Omental fat pad (tissue), 4 donors: ENCODE measurements at places on chromosomes 12 and 14. TPM values are rescaled to one million over a fixed set of nuclear protein-coding genes. Genes with fewer than 3 reads are reported as not detected.

GRCh38 chr14:90777830-90778485, 38.3 kb downstream of the TTC7B start:
- no peak for DNase-seq

DNA sequence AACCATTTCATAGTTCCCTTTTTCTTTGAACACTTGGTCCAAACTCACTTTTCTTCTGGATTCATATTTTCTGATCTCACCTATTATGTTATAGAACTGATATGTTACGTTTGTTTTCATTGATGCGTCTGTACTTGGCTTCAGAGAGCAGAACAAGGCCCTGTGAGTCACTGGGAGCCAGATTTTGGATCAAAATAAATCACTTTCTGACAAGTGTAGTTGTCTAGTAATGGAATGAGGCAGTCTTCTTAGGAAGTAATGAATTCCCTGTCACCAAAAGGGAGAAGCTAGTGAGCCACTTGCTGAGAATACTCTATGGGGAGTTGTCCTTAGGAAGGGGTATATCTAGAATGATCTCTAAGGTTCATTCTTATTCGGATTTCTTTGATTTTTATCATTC, 10.2 kb downstream of the BICD1 start:
- no peak for DNase-seq

DNA sequence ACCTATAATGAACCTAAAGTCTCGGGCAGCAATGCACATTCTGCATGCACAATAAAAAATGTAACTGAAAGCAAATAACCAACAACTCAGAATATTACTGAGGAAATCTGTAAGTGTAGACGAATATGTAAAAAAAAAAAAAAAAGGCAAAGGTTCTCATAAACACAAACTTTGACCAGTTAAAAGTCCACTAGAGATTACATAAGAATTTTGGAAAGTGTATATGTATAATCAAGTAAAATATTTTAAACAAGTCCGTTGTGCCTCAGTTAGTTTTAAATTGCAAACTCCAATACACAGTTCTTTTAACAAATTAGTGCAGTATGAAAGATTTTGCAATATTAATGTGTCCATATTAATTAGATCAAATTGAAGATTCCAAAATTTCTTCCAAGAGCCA, 35.3 kb upstream of the PAPOLA start:
- DNase-seq: no peak

GRCh38 chr12:112107306-112108201, 1.0 kb downstream of the NAA25 start:
- DNase-seq: peak; percentile 36

- no peak for DNase-seq
These were observed 773.7 kb downstream of the BCL11B start for GRCh38 chr14:98498019-98498885.

The MYF5 gene
- not detected for total RNA-seq

The OASL gene
- total RNA-seq: 5.6 TPM

GRCh38 chr12:106247674-106248311, at the start of gene CKAP4:
CKAP4 (minus strand) TSS chr12:106248020; CDS start chr12:106247851, 169 bp downstream.
- no peak for DNase-seq

DNA sequence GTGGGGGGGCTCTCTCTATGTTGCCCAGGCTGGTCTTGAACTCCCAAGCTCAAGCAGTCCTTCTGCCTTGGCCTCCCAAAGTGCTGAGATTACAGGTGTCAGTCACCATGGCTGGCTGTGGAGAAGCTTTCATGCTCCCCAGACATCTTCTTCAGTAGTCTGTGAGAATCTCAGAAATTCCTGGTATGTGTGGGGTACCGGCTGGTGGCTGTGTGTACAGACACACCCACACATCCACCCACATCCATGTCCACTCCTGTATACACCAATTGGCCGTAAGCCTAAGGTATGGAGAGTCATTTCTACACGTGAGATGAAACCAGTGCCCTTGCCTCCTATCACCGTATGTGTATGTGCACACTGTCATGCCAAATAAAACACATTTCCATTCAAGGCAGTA, 27.8 kb downstream of the GPRC5D start:
- DNase-seq: no peak

The GPR68 gene
- 0.19 TPM for total RNA-seq

- no peak for DNase-seq
These were observed 432.9 kb downstream of the ZFP36L1 start for GRCh38 chr14:68359837-68360552.

GRCh38 chr12:124170760-124171159, 124.1 kb upstream of the RFLNA start:
- DNase-seq: no peak

- DNase-seq: no peak
These were observed 277.7 kb downstream of the VRK1 start for GRCh38 chr14:97074856-97075255.

- DNase-seq: no peak
These were observed 44.1 kb upstream of the EML1 start for GRCh38 chr14:99749142-99749541.

The AP4S1 gene
- total RNA-seq: 5.0 TPM

The CAPZA3 gene
- total RNA-seq: not detected

DNA sequence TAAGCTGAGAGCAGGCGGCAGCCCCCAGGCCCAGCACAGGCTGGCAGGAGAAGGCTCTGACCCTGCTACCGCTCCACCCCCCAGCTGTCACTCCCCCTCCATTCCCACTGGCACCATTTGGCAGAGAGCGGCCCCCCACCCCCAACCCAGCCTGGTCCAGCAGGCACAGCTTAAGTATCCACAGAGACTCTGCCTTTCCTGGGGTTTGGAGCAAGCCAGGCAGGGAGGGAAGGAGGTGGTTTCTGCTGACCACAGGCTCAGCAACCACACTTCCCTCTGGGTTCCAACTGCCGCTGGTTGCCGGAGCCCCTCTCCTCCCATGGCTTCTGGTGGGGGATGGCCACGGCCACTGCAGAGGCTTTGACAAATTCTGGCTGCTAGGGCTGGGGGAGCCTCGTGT, 30.5 kb upstream of the CCND2 start:
- no peak for DNase-seq

DNA sequence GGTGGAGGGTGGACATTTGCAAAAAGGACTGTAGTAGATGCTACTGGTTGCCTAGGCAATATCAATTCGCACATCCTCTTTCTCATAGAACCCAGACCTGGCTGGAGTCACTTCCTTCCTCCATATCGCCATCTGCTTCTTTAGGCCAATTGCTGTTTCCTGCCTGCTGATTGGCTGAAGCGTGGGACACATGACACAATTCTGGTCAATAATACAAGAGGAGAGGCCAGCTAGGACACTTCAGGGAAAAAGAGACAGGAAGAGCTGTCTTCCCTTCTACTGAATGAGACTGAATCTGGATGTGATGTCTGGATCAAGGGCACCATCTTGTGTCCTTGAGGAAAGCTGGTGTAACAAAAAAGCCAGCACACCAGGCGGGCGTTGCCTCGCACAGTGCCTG, 53.8 kb downstream of the TRPV4 start:
- DNase-seq: no peak

- DNase-seq: no peak
These were observed 20.7 kb downstream of the KRT85 start for GRCh38 chr12:52346593-52346992.

GRCh38 chr14:90518069-90518940, 121.5 kb downstream of the CALM1 start:
- DNase-seq: no peak

DNA sequence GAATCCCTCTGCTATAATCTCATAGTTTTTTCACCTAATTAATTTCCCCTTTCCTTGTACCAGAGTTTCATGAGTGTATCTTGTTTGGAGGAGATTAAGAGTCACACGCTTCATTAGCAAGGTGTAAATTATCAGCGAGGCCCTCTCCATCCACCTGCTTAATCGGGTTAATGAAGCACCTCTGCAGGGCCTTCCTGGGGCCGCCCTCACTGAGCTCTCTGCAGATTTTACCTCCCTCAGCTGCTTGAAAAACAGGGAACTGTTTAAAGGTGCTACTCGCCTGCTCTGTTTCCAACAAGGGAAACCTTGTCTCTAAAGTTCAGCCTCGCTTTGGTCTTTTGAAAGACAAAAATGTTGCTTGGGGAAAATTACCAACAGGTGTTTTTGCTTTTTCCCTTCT, 35.8 kb downstream of the OTX2 start:
- DNase-seq: no peak

The KLHDC1 gene
- total RNA-seq: 2.9 TPM

- DNase-seq: no peak
These were observed 477.8 kb upstream of the SEL1L start for GRCh38 chr14:82011460-82011859.

The CGRRF1 gene
- 18.0 TPM for total RNA-seq

DNA sequence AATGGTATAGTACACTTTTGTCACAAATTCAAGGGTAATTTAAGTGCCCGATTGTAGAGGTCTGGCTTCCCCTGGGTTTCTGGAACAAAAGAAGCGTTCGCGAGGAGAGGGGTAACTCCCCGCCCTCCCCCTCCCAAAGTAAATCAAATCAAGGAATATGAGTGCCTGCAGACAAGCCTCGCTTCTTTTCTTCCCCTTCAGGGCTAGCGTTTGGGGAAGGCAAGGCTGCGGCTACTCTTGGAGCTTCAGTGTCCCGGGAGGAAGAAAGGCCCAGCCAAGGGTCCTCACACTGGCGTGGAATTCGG, 456 bp upstream of the TMPO start:
- DNase-seq: no peak

DNA sequence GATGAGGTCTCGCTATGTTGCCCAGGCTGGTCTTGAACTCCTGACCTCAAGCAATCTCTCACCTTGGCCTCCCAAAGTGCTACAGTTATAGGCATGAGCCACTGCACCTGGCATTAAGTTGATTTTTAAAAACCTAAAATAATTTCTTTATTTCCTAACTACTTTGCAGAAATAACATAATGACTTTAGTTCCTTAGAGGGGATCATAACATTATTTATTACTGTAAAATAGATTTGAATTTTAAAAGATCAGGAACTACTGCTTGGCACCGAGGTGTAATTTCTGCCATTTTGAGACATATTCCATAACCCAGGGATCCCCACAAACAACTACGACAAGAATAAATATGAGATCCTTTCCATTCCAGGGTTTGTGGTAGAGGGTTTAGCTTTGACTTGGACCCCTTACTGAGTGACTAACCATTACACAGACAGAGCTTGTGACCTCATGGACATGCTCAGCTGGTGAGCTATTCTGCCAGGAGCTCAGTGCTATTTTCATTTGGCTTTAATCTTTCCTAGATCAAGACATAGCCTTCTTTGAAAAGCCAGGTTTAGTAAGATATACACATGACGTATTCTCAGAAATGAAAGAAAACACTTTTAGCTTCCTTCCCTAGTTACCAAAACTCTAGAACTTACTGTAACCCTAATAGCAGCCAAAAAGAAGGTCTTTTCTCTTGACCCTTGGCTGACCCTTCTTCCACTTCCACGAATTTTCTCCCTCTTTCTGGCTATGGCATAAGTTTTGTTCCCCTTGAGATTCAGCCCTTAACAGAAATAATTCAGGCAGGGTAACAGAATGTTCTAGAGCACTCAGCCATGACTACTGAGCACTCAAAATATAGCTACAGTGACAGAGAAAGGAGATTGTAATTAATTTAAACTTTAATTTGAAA, 75.1 kb upstream of the NUDT4 start:
- no peak for DNase-seq

The GUCY2C gene
- not detected for total RNA-seq

The CKB gene
- 258 TPM for total RNA-seq

The RNASE1 gene
- total RNA-seq: 1,585 TPM

DNA sequence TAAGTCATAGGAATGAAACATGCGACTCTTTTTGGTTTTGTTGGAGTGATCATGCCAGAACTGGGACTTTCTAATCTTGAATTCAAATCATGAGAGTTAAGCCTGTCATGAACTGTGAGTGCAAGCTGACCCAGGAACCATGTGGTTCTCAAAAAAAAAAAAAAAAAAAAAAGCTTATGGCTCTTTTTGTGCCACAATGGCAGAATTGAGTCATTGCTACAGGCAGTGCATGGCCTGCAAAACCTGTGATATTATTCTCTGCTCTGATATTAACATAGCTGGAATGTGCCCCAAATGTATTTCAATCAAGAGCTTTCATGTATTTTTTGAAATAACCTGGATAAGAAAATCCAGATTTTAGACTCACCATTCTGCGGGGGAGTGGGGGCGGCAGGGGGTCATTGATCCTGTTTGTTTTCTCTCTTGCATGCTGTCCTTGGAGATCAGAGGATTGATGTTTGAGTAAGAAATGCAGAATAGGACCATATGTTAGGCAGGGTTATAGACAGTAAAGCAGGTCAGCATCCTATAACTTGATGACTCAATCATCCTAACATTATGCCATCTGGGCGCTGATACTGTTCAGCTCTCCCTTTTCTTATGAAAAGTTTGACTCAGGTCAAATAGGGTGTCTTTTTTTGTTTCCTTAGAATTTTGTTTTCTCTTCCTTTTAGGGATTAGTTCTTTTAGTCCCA, 797.4 kb downstream of the DIO2 start:
- DNase-seq: no peak

The EML1 gene
- 88.0 TPM for total RNA-seq

The KITLG gene
- 13.5 TPM for total RNA-seq

DNA sequence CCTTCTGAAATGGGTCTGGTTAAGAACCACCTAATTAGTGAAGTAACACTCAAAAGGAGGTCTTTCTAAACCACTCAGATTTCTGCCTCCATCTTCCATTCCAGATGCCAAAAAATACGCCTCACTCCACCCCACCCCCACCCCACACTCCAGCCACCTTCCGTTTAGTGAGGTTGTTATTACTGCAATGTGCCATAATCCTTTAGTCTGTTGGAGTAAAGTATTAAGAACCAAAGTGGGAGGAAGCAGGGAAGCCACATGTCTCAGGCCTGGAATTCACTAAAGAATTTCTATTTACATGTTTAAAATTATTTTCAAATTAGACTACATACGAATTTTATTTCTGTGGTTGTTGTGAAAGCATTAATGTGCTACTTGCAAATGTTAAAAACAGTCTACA, 7.4 kb downstream of the KIF21A start:
- DNase-seq: no peak

- no peak for DNase-seq
These were observed 19.6 kb downstream of the NOC4L start for GRCh38 chr12:132163911-132164288.

DNA sequence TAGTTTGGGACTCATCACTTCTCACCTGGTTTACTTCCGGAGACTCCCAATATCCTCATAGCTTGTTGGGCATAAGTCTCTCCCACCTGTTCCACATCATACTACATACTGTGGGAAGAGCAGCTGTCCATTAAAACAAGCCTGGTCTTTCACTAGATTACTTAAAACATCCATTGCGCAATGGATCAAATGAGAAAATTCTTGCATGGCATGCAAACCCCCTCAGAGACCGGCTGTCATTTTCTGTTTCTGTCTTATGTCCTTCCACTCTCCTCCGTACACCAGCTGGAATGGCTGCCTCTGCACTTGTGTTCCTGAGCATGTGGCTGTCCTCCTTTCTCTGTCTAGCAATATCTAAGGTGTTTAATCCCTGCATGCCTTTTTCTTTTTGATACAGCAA, 265.6 kb downstream of the TMEM117 start:
- DNase-seq: no peak

GRCh38 chr12:68674376-68674775, 12.4 kb upstream of the NUP107 start:
- DNase-seq: no peak

The FOXA1 gene
- not detected for total RNA-seq

The DENND5B gene
- total RNA-seq: 15.8 TPM

- no peak for DNase-seq
These were observed 117.0 kb downstream of the SMOC1 start for GRCh38 chr14:69996216-69996615.
